ENCODE measurements at places on chromosomes 7 and 10.

GRCh38 chr10:99418910-99419624 is 11.4 kb downstream of the GOT1 start:
- no peak for DNase-seq

- no peak for DNase-seq
These were observed 26.8 kb upstream of the SORCS3 start for GRCh38 chr10:104614245-104614831.

DNA sequence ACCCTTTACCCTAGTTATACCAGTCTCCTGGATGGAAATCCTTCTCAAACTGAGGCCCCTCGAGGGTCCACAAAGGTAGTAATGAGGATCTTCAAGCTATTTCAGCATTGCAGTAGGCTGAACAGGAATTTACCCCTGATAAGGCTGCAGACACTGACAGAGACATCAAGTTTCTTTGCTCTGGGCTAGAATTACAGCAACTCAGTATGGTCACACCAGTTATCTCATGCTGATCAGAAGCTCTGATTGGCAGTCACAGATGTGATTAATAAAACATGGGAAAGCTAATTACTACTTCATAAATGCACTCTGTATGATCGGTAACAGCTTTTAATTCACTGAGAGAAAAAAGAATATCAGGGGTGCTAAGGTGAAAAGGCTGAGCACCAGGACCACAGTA is 30.6 kb downstream of the FAM204A start:
- no peak for DNase-seq

- DNase-seq, result no peak
These were observed 72.8 kb downstream of the TBXAS1 start for GRCh38 chr7:139901901-139902300.

GRCh38 chr7:151129960-151130591 is 37.4 kb downstream of the GBX1 start:
- DNase-seq, result no peak

DNA sequence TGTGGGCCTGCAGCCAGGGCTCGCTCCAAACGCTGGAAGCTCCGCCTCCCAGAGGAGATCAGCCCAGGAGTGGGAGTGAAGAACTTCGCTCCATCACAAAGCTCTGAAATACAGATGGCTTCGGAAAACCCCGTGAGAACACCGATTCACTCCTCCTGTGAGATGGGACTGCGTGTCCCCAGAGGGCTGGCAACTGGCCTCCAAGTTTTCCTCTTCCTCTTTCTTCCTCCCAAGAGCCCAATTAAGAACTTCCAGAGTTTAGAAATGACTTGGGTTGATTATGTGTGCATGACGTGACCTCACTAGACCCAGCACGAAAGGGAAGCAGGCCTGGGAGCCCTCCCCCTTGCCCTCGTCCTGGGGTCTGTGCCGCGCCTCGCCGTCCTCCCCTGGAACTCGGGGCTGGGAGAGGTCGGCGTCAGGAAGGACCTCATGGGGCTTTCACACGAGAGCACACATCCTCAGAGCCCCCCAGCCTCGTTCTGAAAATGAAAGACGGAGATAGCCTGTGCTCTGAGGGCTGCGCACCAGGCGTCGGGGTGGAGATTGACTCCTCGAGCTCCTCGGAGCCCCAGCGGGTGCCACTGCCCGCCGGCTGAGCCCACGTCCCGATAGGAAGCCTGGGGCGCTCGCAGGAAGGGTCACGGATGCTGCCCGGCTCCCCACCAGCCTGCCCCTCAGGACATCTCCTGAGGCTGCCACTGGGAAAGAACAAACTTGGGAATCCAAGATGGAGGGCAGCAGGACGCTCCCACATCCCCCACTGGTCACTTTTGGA is 37.8 kb downstream of the PTPRN2 start:
- no peak for DNase-seq

- no peak for DNase-seq
These were observed 29.8 kb downstream of the DIP2C start for GRCh38 chr10:659688-660141.

DNA sequence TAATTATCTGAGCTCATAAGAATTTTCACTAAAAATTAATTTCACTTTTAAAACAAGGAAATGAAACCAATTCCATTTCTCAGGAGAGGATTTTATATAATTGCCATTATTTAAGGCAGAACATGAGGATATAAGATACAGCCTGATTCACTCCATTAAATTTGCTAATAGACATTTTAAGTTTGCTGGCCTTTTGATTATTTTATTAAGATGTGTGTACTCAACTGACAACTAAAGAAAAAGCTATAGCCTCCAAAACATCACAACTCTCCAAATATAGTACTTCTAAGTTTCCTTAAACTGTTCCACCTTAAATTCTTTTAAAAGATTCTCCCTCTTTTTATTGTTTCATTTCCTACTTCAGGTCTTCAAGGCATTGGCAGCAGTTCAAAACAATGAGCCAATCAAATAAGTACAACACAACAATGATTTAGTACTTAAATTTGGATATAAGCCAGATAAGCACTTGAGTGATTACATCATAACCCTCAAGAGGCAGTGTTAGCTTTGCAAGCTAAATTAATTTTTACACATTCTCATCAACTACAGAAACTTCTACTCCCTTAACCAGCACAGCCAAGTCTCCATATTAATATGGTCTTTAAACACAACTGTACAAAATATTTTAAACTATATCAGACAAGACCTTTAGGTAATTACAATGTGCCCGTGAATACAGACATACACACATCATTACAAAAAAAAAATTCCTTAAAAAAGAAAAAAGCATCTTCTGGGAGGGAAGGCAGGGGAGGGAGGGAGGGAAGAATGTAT is 121.8 kb downstream of the KMT2C start:
- peak; percentile 58 for DNase-seq

DNA sequence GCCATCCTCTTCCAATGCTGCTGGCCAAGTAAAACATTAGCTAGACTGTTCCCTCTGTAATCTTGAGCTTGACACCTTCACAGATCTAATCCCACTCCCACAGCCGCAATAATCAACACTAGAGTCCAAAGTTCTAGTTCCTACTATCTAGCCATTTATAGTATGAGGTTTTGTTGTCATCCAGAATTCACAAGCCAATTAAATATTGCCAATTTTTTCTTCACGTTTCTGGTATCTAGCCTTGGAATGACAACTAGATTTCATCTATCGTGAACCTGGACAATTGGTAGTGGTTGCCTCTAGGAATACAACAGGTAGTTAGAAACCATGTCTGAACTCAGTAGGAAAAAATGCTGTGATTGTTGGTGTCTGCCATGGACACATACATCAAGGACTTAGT is 10.4 kb downstream of the WASL start:
- no peak for DNase-seq

DNA sequence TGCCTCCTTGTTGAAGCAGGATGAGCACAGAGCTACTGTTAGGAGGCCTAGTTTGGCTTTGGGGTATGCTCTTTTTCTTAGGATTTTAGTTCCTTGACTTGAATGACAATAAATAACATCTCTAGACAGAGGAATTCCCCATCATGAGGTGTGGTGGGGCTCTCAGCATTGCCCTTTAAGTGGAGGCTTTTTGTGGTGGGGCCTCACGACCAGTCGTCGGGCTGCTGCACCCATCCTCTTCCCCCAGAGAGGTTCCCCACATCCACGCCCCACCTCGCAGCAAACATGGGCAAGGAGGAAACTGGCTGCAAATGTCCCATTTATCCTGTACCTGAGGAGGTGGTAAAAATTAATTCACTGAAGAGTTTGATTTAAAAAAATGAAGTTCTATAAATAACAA is 36.1 kb upstream of the TARP start:
- no peak for DNase-seq

Measured in CD8-positive, alpha-beta T cell (primary cell).